CD4-positive, alpha-beta T cell treated with Interferon alpha-2 for 1 hour (primary cell): ENCODE measurements at places on chromosomes 2 and 18.

DNA sequence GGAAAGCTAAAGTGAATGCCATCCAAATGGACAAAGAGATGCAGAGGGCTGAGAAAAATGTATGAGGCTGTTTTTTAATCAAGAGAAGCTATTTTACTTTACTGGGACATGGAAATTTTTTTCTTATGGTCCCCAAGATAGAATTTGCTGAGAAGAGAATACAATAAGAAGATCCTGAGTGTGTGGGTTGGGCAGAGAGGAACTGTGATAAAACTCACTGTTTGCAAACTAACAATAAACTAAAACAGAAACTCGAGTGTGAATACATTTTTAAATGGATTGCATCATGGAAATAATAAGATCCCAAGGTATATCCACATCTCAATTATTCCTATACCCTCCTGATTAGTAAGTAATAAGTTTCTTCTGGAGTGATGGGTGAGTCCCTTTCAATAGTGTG is 4.4 kb downstream of the NEB start:
- DNase-seq: no peak

DNA sequence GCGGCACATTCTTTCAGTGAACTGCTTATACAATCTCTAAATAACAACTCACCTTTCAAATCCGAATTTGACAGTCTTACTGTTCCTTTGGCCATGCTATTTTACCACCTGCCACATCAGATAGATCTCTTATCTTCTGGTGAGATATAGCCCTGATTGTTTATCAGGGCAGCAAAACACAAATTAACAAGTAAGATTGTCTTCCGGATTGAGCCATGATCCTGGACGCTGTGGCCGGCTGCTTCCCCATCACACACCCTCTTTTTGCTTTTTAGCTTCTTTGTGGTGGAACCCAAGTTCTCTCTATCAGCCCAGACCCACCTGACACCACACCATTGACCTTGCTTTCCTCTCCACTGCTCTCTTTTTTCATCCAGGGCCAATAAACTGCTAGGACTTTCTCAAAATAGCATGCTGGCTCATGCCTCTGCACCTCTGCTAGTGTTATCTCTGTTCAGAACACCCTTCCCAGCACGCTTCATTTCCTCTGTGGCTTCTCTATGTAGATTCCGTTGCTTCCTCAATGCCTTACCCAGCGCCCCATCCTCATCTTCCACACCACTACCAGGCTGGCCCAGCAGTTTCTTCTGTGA is 111.8 kb upstream of the CNTNAP5 start:
- no peak for DNase-seq

DNA sequence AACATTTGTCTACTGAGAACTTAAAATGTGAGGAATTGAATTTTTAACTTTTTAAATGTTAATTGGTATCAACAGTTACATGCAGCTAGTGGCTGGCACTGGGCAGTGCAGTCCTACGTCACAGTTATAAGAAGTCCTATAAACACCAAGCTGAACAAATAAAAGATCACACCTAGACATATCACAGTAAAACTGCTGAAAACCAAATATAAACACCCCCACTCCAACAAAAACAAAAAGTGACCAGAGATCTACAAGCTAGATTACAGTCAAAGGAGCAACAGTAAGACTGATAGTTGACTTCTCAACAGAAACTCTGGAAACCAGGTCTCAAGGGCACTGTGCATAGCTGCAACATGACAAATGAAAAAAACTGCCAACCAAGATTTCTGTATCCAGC is 19.4 kb downstream of the TLK1 start:
- DNase-seq: no peak

DNA sequence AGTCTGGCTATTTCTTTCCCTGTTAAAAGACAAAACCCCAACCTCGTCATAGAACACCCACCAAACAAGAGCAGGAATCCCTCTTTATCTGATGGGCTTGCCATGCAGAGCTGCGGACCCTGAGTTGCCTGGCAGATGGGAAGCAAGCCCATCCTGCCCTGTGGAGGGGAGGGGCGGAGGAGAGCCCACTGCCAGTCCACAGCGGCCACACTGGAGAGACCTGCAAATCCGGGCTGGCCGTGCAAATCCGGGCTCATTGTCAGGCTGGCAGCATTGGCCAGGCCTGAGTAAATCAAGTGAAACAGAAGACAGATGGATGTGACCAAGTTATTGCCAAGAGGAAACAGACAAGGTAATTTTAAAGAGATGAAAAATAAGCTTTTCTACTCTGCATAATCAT is 22.0 kb downstream of the MYL12B start:
- DNase-seq: no peak

GRCh38 chr2:105867587-105867986 is 122.9 kb downstream of the NCK2 start:
- no peak for DNase-seq

- no peak for DNase-seq
Measured at GRCh38 chr2:43041173-43041591, 185.2 kb downstream of the ZFP36L2 start.

DNA sequence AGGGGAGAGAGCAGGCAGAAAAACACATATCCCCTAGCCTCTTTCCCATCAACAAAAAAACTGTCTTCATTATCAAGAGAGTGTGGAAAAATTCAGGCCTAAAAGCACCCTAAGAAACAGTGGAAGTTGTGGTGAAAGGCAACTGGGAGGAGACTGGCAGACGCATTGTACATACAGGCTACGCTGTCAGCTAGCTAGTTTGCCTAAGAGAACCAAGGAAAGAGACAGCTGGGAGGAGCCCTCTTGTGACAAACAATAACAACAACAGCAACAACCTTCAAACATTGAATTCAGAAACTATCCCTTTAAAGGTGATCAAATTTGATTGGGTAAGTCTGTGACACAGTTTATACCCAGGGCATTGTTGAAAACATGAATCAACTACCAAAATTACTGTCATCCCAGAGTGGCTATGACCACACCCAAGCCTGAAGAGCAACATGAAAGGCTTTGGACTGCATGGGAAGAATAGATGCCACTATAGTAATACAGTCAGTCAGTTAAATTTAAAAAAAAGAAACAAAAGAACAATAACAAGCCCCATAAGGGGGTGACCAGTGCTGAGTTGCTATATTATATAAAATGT is 88.9 kb upstream of the CRIM1 start:
- no peak for DNase-seq
